ENCODE measurements at places on chromosomes 1 and 21.

DNA sequence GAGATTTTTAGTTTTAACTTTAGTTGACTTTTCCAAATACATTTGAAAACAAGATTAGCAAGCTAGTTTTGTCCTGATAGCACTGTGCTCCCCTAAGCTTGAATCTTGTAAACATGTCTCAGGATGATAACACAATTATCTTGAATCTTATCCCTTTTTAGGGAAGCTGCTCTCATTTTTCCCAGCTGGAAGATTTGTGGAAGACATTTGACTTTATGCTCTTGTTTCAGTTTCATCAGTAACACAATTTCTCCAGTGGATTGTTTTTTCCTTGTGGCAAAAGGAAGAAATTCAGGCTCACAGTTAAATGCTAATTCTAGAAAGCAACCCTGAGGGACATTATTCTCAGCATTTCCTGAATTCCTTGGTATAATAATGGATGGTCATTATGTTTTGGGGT lies 88.8 kb downstream of the CDC7 start:
- DNase-seq = no peak

DNA sequence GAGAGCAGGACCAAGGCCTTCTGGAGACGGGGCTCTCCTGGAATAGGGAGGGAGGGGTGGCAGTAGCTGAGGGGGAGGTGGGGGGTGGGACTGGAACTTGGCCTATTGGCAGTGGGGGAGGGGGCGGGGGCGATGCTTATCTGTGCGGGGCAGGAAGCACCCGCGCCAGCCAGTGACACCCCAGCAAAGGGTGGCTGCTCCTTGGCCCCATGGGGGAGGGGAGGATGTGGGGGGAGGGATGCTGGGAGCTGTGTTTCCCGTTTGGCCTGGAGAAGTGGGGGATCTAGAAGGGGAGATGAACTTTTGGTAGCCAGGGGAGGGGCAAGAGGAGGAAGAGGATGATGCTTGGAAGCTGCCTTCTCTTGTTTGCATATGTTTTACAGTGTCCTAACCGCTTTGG lies 11.0 kb downstream of the ZBTB7B start:
- DNase-seq = no peak

GRCh38 chr1:116902027-116902426 lies 7.7 kb upstream of the PTGFRN start:
- no peak for DNase-seq

- DNase-seq = no peak
These were observed 653 bp upstream of the IFFO2 start for GRCh38 chr1:18957136-18957521.

DNA sequence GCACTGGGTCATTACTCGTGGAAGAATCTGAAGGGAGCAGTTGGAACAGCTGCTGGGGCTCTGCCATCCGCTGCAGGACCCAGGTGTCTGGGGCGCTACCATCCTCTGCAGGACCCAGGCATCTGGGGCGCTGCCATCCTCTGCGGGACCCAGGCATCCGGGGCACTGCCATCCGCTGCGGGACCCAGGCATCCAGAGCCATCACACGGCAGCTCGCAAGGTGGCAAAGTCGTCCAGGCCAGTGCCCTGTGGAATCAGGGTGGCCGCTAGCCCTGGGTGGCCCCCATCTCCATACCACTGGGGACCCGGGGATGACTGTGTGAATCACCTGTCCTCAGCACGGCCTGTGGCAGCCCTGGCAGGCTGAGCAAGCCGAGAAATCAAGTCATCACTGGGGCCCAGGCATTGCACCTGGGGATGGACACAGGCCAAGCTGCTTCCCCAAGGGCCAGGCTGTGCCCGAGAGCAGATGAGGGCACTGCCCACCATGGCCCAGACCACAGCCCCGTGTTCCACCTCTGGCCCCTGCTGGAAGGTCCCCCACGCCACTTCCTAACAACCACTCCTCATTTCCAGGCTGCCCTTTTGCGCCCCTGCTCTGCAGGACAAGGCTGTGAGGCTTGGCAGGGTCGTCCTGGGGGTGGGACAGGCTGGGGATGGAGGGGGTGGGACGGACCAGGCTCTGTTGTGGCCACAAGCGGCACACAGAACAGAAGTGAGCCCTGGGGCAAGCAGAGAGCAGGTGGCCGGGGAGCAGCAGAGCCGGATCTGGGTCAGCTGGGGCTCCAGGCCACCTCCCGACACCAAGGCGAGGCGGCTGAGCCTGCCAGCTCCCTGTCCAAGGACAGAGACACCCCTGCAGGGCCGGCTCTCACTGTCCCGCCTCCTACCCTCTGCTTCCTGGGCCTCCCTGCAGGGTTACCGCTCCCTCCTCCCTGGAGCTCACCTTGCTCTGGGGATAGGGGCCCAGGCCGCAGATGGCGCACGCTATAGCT lies 12.7 kb downstream of the GABRD start:
- DNase-seq = no peak

- peak; percentile 14 for DNase-seq
These were observed 781 bp downstream of the TTLL7 start for GRCh38 chr1:83998205-83998497.

DNA sequence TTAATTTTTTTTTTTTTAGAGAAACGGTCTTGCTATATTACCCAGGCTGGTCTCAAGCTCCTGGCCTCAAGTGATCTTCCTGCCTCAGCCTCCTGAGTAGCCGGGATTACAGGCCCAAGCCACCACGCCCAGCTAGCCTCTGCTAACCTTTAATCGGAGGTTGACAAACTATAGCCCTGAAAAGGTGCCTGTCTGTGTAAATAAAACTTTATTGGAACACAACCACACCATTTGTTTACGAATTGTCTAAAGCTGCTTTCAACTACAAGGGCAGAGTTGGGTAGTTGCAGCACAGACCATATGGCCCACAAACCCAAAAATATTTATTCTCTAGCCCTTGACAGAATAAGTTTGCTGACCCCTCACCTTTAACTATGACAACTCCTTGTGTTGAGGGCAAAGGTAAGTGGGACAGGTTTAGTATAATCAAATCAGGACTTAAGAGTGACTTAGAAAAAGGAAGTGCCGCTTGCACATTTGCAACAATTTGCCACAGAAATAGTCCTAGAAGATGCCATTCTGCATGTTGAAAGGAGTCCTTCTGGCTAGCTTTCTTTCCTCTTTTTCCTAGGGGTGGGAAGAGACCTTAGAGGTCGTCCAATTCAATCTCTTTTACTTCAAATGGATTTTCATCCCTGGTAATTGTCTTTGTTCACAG lies 16.4 kb downstream of the RGS8 start:
- DNase-seq = no peak

GRCh38 chr1:206739411-206740076 lies 31.0 kb upstream of the IL19 start:
- no peak for DNase-seq

GRCh38 chr1:173477286-173478093 lies at the start of gene PRDX6:
TSS of gene PRDX6 (plus strand) at chr1:173477335. CDS start at chr1:173477398, 63 bp downstream.
- DNase-seq = peak; percentile 39

GRCh38 chr1:228922722-228923376 lies 187.6 kb downstream of the RHOU start:
- no peak for DNase-seq

Measured in NCI-H748 treated with DMSO at 0.1 percent for 48 hours (cell line).